ENCODE measurements at places on chromosomes 11 and 22.

DNA sequence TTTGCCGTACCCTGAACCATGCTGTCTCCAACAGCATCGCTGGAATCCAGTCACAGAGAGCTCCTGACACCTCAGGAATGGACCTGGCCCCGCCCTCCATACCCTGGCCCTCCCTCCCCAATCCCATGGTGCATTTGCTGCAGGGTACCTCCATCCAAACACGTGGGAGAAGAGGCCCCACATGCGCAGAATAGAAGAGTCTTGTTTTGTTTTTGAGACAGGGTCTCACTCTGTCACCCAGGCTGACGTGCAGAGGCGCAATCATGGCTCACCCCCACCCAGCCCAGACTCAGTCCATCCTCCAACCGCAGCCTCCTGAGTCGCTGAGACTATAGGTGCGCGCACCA lies 2.3 kb upstream of the PNPLA2 start:
- no peak for DNase-seq

GRCh38 chr11:64122411-64123410 lies 43.2 kb downstream of the MACROD1 start:
- no peak for DNase-seq

DNA sequence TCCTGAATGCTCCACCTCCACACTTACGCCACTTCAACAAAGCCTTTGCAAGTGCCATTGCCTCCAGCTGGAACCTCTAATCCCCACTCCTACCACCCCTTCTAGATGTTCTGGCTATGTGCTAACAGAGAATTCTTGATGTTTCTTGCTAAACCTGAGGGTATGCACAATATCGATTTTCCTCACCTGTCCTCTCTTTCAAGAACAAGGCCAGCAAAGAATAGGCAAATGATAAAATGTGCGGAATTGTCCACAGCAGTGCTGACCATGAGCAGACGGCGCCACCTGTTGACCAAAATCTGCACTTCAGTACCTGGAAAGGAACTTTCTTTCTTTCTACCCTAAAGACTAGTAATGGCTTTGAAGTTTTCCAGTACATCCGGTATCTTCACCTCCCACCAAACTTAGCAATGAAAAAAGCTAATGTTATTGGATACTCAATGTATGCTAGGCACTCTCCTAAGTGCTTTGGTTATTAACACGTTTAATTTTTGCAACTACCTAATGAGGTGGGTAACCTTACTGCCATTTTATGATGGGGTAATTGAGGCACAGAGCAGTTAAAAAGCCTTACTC lies 3.4 kb downstream of the TIMM10 start:
- DNase-seq = no peak

- DNase-seq = no peak
Measured at GRCh38 chr11:126415128-126415527, 59.6 kb downstream of the ST3GAL4 start.

- DNase-seq = no peak
Measured at GRCh38 chr11:12845739-12846358, 163.3 kb upstream of the RASSF10 start.

- no peak for DNase-seq
Measured at GRCh38 chr22:40033586-40034380, 39.0 kb downstream of the FAM83F start.

- no peak for DNase-seq
Measured at GRCh38 chr11:83540112-83540675, 254.0 kb upstream of the CCDC90B start.

- DNase-seq = no peak
Measured at GRCh38 chr22:43241138-43241597, 54.2 kb upstream of the TTLL12 start.

DNA sequence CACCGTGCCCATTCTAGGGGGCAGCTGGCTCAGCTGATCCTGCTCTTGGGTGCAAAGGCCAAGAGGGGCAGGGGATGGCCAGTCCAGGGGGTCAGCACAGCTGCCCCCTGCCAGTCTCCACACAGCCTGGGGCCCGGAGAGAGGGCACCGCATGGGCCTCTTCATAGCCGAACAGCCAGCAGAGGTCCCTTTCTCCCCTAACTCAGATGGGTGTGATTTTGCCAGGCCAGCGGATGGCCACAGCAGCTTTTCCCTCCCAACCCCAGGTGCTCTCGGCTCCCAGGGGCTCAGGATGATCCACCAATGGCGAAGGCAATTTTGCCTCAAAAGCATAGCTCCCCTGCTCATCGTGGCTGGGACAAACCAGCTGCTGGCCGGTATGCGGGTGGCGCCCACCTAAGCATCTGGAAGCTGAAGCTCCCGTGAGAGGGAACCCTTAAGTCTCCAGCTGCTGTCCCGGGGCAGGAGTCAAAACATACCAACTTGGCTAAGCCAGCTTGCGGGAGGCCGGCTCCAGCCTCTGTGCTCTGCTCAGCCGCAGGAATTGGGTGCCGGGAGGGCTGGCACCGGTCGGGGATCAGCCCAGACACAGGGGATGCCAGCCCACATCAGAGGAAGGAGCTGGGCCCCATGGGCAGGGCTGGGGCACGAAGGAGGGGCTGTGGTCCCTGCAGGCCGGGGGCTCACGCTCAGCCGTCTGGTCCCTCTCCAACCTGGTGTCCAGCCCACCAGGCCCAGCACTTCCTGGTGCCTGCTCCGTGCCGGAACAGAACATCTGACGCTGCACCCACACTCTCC lies 30.5 kb upstream of the GNB1L start:
- no peak for DNase-seq

DNA sequence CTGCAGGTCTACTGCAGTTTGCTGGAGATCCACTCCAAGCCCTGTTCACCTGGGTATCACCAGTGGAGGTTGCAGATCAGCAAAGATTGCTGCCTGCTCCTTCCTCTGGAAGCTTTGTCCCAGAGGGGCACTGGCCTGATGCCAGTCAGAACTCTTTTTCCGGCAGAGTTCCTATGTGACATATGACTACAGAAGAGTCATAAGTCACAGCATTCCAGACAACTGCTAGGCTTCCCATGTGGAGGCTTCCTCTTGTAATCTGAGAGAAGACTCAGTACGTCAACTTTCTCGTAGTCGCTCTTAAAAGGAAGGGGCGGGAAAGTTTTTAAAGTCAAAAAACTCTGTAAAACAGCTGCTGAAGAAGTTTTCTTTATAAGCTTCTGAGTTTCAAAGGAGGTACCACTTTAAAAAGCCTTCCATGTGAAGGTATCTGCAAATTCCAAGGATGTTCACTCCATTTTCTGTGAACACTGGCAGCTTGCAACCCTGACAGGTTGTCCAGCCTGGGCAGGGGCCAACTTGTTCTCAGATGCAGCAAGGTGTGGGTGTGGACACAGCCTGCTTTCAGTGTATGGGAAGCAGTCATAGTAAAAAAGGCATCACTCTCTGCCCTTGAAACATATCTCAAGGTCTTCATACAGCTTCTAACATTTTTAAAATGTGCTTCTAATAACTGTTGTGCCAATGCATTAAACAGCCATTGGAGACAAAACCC lies 97.8 kb downstream of the ME3 start:
- no peak for DNase-seq

- DNase-seq = no peak
Measured at GRCh38 chr22:44604455-44604854, 97.5 kb upstream of the PRR5 start.

- DNase-seq = no peak
Measured at GRCh38 chr22:36492109-36492508, 10.7 kb upstream of the TXN2 start.

GRCh38 chr11:116217441-116217840 lies 555.3 kb downstream of the BUD13 start:
- DNase-seq = no peak

DNA sequence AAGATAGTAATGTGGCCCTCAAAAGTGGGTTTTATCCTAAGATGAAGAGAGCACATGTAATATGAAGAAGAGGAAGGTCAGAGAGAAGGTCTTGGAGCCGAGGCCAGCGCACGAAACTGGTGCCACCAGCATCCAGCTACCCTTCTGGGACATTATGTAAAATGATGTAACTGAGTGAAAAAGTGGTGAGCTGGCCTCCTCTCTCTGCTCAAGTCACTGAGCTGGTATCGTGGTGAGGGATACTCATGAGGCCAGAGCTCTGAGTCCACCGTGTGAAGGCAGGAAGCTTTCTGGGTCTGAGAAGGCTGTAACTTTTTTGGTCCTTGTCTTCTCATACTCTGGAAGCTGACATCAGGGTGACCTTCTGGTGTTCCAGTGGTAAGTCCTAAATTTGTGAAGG lies 25.1 kb downstream of the RNF185 start:
- DNase-seq = no peak

- no peak for DNase-seq
Measured at GRCh38 chr11:110424775-110425444, 4.8 kb upstream of the FDX1 start.

DNA sequence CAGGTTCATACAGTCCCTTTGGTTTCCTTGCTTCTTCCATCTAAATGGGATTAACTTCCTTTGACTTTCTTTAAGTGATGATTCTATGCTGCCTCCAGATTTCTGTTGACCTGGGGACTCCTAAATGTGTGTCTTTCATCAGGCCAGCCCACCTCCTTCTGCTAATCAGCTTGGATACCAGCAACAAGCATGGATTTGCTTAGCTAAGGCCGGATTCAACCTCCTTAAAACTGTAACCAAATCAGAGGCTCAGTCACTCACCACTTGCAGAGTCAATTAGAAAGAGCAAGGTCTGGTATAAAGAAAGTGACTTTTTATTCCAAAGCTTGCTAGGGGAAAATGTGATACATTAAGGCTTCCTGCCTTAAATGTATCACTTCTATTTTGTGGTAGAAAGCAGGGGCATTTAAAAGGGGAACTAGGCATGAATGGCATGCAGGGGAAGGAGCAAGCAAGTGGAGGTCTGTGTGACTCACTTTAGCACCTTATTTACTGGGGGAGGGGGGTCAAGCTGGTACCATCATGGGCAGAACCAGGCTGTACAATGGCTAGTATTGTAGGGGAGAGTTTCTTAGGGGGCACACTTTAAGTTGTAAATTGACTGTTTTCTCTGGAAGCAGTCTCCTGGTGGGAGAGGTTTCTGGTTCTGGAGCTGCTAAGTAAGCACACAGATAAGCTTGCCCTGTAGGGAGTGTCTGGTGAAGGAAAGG lies 239.0 kb upstream of the PDGFD start:
- DNase-seq = no peak

DNA sequence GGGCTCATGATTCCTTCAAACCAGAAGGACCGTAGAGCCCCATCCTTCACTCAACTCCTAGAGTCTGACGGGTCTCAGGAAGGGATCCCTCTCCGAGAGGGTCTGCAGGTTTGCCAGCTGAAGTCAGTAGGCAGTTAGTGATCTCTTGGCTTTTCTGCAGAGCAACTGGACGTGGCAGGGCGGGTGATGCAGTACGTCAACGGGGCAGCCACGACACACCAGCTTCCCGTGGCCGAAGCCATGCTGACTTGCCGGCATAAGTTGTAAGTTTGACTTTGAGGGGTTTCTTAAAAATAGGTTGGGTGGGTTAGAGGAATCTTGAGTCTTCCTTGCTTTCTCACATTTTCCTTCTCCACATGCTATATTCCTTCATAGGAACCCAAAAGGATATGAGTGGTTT lies 33.3 kb upstream of the RAB1B start:
- no peak for DNase-seq

GRCh38 chr11:46277313-46277621 lies 195 bp upstream of the CREB3L1 start:
- no peak for DNase-seq

GRCh38 chr11:61524963-61525587 lies 16.5 kb downstream of the LRRC10B start:
- DNase-seq = no peak

DNA sequence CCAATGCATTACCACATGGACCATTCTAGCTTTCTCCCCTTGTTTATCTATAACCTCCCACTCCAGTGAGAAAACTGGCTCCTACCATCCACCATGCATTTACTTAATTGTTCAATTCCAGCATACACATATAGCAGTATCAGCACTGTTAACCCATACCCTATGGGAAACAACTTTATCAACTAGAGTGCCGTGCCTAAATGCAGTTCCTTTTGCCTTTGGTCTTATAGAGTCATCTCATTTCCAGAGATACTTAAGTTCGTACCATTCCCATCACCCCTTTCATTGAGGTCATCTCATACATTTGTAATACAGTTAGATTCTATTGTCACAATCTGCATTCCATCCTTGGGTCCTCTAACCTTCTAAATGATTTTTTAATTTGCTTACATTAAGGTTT lies 86.9 kb downstream of the PARVA start:
- no peak for DNase-seq

GRCh38 chr11:75779960-75780359 lies 11.4 kb downstream of the DGAT2 start:
- DNase-seq = no peak

GRCh38 chr11:33373636-33374035 lies 116.5 kb downstream of the HIPK3 start:
- DNase-seq = no peak
